Activated CD4-positive, alpha-beta T cell treated with anti-CD3 and anti-CD28 coated beads, Interleukin-2, Interleukin-6, amounts not matched to agents 100 ng/mL and 50 ng/mL, durations not matched to agents 16 hours and 8 hours (primary cell): ENCODE measurements at places on chromosomes 7 and 10.

DNA sequence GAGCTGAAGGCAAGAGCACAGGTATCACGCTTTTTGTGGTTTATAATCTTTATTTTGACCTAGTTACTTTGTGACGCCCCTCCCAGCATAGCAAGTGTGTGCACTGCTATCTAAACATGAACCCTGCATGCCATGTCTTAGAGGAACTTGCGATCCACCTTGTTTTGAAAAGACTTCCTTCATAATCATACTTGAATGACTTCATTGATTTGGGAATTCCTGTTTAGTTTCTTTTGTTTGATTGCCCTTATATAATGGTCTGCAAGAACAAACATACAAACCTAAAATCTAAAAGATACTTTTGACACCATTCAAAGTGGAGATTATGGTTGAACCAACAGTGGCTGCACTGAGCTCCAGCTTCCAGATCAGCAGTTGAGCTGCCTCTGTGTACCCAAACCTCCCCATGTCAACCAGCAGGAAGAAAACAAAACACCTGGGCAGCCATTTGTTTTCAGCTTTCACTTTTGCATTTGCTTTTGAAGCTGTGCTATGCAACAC, 132.6 kb downstream of the CELF2 start:
- DNase-seq = peak; percentile 42

DNA sequence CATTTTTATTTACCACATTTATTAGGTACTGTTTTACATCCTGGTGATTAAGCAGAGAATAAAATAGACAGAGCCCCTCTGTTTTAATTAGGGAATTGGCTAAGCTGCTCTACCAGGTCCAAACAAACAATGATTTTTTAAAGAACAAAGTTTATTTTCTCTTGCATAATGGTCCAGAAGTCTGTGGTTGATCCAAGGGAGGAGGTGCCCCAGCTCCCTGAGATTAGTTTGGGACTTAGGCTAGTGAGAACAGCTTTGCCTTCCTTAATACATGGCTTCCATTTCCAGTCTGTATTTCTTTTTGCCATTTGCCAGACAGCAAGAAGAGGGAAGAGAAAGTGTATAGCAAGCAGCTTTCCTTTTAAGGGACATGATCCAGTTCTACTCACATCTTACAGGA, 2.9 kb upstream of the MIOS start:
- DNase-seq = no peak

DNA sequence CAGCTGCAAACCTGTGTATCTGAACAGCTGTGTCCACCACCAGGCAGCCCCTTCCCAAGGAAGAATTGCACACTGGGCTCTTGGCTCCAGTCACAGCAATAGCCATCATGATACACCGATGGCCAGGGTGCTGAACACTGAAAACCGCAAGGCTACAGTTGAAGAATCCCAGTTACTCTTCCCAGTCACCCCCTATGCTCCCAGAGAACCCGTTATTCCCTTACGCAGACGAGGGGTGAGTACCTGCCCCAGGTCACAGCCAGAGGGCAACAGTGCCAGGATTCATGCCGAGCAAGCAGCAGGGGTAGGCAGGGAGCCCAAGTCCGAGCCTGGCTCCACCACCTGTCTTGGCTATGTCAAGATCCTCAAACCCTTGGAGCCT, 57.8 kb downstream of the RASGEF1A start:
- DNase-seq = no peak

GRCh38 chr7:155204744-155205367, 92.8 kb upstream of the INSIG1 start:
- no peak for DNase-seq

DNA sequence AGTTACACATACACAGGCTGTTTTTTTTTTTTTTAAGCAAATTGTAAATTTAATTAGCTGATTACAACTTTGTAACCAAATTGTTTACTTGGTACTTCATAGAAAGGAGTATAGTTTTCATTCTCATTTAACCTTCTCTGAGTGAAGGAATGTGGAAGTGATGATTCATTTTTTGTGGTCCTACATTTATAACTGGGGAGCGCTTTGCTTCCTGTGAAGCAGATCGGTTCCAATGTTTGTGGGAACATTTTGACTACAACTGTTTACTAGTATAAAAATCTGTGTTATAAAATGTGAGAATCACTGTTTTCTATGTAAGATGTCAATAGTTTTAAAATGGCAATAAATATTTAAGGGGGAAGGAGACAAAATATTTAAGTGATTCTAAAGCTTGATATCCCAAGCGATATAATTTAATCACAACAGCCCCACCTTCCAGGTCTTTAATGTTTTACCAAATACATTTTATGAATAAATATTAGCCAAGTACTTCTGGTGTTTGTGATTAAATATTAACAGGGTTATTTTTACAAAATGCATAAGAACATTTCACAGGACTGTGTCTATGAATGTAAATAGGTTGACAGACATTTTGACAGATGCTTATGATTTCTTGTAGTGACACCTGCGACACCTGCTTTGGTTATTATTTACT, 57.1 kb downstream of the NXPH1 start:
- DNase-seq = no peak
